ENCODE measurements at places on chromosomes 2 and 18. TPM values are rescaled to one million over a fixed set of nuclear protein-coding genes. Genes with fewer than 3 reads are reported as not detected.

SALL3 gene
- total RNA-seq: not detected

HOXD11 gene
- total RNA-seq: not detected

ROCK1 gene
- 102 TPM for total RNA-seq

NT5DC4 gene
- 10.3 TPM for total RNA-seq

ALKAL2 gene
- total RNA-seq: 5.3 TPM
